Stimulated activated CD8-positive, alpha-beta memory T cell treated with anti-CD3 and anti-CD28 coated beads, Interleukin-4, amount 100 ng/mL, for 4 hours (primary cell): ENCODE measurements at places on chromosomes 12 and 14.

GRCh38 chr14:104551851-104552737 is 27.5 kb upstream of the C14orf180 start:
- DNase-seq = no peak

- DNase-seq = no peak
Observed at GRCh38 chr12:26157001-26157400, 32.2 kb upstream of the BHLHE41 start.

DNA sequence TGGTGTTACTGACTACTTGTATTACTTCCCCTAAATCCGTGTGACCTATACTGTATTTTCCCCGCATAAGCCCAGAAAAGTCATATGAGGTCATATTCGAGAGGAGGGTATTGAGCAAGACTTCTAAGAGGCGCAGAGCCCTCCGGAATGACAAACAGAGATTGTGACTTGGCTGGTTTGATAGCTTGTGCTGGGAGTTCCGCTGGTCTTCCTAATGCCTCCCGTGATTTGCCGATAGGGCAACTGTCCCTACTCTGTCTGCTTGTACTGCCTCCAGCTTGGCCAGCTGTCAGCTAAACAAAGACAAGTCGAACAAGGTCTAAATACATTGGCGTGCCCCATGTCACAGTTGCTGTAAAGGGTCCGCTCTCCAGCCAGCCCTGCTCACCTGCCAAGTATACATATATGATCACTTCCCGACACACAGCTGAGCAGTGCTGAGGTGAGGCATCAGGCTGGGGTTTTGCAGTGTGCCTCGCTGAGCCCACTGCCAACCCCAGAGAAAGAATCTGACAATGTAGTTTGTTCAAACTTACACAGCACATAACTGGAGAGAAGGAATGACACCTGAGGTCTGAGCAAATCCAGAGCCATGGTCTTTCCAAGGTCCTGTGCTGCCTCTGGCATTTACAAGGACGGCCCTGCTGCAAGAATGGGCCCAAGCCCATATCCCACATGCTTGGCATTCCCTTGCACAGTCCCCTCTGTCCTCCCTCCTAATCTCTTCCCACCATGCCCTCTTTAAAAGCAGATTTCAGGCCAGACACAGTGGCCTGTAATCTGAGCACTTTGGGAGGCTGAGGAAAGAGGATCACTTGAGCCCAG is 23.7 kb downstream of the LGMN start:
- DNase-seq = no peak

DNA sequence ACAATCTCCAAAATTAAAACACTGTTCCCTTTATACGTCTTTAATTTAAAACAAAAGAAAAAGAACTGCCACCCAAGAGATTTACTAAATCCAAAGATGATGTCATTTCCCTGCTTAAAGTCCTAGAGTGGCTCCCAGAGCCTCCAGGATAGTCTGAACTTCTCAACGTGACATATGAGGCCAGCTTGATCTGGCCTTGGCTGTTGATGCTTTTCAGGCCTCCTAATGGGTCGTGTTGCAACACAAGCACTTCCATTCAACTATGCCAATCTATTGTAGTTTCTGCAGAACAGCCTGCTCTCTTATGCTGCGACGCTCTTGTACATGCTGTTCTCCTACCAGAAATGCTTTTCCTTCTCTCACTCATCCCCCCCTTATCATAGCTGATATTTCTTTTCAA is 35.7 kb downstream of the LGR5 start:
- DNase-seq = no peak

DNA sequence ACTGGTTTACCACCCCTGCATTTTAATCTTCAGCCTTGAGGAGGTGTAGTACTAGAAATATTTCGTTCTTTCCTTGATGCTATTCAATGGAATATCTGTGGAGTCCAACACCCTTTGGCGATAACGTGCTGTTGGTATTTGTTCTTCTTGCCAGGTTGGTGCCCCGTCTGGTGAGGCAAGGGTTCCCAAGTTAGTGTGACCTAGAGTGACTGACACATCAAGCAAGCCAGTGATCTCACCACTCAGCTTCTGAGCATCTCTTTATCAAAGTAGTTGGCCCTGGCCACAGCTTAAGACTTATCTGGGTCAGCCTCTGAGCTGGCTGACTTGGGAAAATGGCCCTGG is 60.2 kb downstream of the PLXNC1 start:
- DNase-seq = no peak

- no peak for DNase-seq
Observed at GRCh38 chr12:49863946-49864797, 21.3 kb upstream of the BCDIN3D start.

DNA sequence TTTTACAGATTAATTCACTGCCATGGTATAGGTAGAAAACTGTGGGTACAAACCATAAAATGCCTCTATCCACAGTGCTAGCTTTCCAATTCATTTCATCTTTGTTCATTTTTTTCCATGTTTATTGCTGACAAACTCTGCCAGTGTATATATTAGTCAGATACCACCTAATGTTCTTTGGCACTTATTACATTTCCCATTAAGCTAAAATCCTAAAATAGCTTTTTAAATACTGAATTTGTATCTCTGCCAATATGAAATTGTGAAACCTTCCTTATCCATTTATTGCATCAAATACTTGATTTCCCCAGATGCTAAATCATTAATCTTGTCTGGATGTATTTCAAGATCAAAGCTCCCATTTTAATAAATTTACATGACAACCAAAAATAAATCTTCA is 150.1 kb upstream of the FSCB start:
- no peak for DNase-seq

DNA sequence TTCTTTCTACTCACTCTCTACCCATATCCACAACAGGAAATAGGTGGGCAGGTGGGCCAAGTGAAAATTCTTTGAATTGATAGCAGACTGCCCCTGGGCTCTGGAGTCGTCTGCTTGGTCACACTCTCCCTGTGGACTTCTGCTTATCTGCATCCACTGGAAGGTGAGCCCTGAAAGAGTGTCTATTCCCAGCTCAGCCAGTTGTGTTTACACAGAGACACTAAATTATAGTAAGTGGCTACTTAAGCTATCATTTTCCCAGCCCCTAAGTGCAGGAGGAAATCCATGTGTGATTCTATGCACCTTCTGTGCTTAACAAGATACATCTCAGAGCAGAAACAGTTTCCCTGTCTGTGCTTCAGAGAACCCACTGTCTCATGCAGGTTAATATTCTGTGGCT is 338.4 kb downstream of the FUT8 start:
- DNase-seq = no peak

- peak; percentile 12 for DNase-seq
Observed at GRCh38 chr14:34628681-34629135, 1.2 kb downstream of the SNX6 start.

GRCh38 chr14:33567023-33567728 is 383.7 kb downstream of the EGLN3 start:
- no peak for DNase-seq

DNA sequence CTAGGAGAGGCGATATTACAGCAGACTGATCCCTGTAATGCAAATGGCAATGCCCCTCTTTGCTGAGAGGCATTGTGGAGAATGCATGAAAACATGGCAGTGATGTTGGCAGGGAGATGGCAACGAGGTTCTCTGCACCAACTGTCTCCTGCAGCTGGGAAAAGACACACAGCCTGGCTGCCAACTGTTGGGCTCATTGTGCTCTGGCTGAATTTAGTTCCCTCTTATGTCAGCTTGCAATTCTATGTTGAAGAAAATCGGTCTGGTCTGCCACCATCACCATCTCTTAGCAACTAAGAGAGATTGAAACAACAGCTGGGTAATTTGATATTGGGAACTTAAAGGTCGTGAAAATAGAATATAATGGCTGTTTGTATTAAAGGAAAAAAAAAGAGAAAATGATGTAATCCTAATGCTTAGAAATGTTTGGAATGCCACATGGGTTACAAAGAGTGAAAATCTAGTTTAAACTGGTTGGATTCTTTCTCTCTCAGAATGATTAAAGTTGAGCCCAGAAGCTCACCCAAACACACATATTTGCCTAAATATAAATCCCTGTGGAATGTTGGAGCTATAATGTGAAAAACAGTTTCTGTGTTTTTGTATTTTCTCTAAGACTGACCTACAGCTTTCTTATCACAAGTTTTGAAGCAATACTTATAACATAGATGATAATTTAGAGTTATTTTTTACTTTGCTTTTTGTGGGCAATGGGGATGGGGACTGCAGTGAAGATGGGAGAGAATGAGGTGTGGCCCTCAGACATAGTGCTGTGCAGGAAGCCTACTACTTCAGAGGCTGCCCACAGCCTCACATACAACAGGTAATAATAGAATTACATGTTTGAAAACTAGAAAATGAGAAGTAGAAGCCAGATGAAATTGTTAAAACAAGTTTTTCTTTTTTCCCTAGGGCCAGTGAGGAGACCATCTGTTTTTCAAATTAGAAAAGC is 143.7 kb downstream of the AKAP6 start:
- DNase-seq = no peak

- DNase-seq = no peak
Observed at GRCh38 chr12:18139989-18140596, 50.1 kb upstream of the RERGL start.

DNA sequence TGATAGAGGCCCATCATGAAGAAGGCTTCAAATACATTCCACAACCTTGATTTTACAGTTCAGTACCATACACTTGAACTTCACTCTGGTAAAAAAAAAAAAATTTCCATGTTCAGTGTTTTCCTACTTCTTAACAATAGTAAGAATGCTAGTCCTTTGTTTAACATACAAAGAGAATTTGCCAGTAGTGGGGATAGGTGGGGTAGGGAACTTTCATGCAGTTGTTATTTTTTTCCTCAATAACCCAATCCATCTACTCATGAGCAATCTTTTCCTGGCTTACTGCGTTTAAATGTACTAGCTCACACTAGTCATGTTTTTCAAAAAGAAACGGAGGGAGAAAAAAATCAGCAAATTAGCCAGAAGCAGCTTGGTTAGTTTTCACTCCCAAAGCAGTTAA is 206.1 kb downstream of the PRKD1 start:
- no peak for DNase-seq

DNA sequence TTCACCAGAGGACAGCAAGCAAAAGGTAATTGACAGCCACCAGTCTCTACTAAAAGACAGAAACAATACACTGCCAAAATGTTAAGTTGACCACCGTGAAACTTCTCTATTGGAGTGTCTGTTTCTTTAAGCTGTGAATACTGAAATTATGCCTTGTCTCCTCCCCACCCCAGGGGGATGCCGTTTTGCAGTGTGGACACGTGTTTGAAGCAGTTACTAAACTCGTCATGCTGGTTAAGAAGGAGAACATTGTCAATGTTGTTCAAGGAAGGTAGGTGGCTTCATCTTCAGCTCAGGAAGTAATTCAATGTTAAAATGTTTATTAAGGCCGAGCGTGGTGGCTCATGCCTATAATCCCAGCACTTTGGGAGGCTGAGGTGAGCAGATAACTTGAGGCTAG is 32.8 kb downstream of the KCTD10 start:
- no peak for DNase-seq

- no peak for DNase-seq
Observed at GRCh38 chr14:102828151-102828550, 50.9 kb downstream of the TRAF3 start.

DNA sequence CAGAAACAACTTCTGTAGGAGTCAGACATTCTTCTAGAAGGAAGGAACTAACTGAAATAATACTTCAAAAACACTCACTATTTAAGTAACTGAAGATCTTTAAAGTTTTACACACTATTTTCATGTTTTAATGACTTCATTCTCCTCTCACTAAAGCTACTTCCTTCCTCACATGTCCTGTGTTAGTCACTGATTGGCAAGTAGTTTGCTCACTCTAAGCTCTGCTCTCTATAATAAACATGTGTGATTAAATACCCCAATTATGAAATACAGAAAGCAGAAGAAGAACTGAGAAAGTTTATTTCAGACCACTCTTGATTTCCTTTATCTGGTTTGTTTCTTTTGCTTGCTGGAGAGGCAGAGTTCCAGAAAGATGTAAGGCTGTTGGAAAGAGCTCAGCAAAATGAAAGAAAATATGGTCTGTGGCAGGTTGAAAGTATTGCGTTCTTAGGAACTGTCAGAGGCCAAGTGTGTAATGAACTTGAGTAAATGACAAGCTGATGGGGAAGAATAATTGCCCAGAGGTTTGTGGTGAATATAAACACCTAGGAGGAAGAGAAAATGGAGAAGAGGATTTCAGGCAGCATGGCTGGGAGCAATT is 522.0 kb upstream of the SEL1L start:
- no peak for DNase-seq

- DNase-seq = no peak
Observed at GRCh38 chr12:19624491-19624890, 185.2 kb downstream of the AEBP2 start.

DNA sequence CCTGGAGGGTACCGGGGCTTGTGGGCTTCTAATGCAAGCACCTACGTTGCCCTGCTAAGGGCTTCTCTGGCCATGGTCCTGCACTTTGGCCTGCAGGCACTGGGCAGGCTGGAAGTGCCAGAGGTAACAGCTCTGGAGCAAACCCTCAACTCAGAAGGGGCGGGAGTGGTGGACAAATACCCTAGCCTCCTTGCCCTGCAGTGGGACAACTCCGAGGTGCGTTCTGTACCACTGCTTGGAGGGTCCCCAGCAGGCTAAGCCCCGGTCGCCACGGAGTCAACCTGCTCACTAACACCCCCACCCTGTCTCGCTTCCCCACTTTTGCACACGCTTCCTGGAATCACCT is 20.4 kb upstream of the BEGAIN start:
- DNase-seq = no peak

DNA sequence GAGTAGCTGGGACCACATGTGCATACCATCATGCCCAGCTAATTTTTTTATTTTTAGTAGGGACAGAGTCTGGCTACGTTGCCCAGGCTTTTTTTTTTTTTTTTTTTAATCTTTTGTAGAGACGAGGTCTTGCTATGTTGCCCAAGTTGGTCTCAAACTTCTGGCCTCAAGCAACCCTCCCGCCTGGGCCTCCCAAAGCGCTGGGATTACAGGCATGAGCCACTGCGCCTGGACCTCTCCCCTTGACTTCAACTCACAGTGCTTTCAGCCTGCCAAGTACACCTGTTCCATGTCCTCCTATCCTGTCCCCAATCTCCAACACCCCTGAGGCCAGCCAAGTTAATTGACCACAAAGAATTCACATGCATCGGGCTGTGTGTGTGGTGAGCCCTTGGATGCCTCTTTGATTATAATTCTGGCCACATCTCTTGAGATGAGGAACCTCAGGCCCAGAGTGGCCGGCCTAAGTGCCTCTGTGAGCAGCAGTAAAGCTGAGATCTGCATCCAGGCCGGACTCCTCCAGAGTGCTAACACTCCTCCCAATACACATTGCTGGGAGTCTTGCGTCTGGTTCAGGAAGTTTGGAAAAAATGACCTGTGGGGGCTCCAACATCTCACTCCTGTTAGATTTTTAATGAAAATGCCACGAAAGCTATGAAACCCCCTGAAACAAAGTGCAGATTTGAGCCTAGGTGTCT is 6.8 kb downstream of the RAB35 start:
- DNase-seq = no peak

- no peak for DNase-seq
Observed at GRCh38 chr14:33511851-33512640, 438.8 kb downstream of the EGLN3 start.

GRCh38 chr14:81537193-81537592 is 3.5 kb upstream of the SEL1L start:
- no peak for DNase-seq

DNA sequence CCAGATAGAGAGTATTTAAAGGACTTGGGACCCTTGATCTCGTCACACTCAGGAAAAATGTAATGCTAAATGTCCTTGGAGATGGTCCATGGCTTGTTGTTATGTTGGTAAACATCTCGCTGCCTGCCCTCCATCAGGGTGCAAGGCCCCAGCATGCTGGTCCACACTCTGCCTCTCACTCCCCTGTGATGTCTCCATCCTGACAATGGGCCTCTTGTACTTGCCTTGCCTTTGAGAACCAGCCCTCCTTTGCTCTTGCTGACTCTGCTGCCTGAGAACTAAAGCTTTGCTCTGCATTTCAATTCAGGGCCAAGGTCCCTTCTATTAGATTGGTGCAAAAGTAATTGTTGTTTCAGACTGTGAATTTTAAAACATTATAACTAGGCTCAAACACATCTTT is 131.0 kb upstream of the LMNTD1 start:
- no peak for DNase-seq
